Gastroesophageal sphincter (tissue), 4 donors: ENCODE measurements at places on chromosomes 16 and 17.
A peak's percentile ranks its signal among the peaks of the same experiment; 100 is the strongest.

- no peak for ATAC-seq
Observed at GRCh38 chr16:35794896-35795295, 2335.5 kb downstream of the TP53TG3F start.

GRCh38 chr16:31561426-31562233 is 33.9 kb downstream of the AHSP start:
- no peak for ATAC-seq

DNA sequence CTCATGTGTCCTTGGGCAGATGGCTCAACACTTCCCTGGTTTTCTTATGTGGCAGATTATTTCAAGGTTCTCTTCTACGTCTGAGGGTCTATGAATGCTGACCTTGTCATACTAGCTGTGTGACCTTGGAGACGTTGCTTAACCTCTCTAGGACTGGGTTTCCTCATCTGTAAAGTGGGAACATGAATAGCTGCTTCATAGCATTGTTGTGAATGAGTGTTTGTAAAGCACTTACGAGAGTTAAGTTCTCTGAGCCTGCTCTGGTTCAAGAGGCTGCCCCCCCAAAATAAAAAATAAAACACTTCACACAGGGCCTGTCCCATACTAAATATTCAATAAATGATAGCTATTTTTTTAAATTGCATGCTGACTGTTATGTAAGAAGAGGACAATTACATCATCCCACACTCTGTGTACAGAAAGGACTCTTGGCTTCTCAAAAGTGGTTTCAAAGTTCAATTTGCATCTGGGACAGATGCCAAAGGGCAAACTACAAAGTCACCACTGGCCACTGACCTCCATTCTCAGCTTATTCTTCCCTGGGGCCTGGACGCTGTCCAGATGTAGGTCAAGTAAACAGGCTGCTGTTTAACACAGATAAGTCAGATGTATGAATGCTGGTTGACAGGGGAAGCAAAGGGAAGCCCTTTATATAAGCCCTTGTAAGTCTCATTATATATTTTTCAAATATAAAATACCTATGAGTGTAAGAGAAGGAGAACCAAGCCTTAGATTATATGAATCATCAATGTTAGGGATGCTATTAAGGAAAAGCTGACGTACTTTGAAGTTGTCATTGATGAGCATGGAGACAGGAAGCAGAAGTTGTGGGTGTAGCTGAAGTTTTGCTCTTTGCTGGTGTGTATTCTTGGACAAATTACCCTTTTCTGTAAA is 15.4 kb upstream of the NDEL1 start:
- ATAC-seq, result peak; percentile 76

GRCh38 chr17:44990994-44991393 is 22.9 kb upstream of the C1QL1 start:
- ATAC-seq, result no peak

DNA sequence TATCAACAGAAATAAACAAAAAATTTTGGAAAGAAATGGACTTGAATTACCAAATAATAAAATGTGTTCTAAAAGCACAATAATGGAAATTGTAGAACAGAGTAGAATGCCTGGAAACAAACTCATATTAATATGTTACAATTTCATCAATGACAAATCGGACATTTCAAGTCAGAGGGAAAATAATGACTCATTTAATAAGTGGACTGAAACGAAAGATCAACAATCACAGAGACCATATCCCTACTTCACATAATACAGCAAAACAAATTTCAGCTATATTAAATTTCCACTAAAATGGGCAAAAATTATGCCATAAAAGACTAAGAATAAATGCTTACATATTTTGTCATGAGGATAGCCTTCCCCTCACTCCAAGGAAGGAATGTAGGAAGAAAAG is 25.7 kb downstream of the CDYL2 start:
- no peak for ATAC-seq

GRCh38 chr17:10907370-10907769 is 69.5 kb upstream of the PIRT start:
- ATAC-seq, result no peak

DNA sequence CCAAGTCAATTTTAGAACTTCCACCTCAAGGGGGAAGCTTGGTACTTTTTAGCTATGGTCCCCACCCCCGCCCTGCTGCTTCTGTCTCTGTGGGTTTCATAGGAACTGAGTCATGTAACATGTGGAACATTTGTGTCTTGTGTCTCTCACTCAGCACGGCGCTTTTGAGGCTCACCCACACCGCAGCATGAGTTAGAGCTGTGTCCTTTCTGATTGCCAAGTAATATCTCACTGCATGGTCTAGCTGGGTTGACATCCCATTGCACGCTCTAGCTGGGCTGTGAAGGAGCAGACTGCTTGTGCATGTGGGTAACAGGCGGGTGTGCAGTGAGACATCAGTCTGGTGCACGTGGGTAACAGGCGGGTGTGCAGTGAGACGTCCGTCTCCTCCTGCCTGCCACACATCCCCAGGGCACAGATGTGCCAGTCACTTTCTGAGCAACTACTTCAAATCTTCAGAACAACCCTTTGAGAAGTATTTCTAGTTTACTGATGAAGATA is 26.4 kb upstream of the SLC7A5 start:
- ATAC-seq, result no peak

- ATAC-seq, result no peak
Observed at GRCh38 chr17:48261297-48261880, 153.8 kb downstream of the SNX11 start.

GRCh38 chr17:61547113-61547512 is 43.9 kb downstream of the NACA2 start:
- no peak for ATAC-seq

GRCh38 chr17:9219631-9220397 is 198.5 kb downstream of the NTN1 start:
- ATAC-seq, result no peak

- peak; percentile 63 for ATAC-seq
Observed at GRCh38 chr17:83182620-83183101, 103.3 kb downstream of the METRNL start.
